CD4-positive, alpha-beta T cell treated with Interleukin-6 at 100 ng/mL for 8 hours (primary cell): ENCODE measurements at places on chromosomes 7 and 10.
A peak's percentile ranks its signal among the peaks of the same experiment; 100 is the strongest.

DNA sequence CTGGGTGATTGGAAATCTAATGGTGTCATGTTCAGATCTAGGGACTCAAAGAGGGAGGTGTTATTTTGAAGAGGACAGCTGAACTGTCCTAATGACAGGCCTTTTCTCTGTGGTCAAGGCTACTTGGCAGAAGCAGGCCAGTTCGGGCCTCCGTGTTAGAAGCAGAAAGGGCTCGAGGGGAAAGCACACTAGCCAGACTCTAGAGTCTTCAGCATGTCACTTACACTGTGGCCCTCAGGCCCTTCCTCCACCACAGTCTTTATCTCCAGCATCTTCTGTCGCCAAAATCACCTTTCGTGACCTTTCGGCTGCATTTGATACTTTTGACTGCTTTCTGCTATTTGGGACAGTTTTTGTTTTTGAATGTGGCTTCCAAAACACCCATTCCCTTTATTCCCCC is 123.3 kb downstream of the CNNM2 start:
- DNase-seq: no peak

DNA sequence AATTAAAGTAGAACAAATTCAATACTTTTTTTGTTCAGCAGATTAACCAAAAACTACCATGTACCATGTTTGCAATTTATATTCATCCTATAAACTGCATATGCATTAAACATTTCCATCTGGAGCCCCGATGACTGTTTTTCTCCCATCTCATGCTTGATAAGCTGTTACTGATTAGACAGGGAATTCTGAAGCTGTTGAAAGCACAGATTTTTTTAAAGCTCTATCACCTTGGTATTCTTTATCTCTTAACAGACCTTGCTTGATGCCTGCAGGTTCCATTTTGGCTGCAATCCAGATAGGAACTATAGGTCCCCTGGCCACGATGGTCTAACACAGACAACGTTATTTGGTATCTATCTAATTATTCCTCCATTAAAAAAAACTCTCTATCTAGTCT is 961.7 kb downstream of the CNTNAP2 start:
- no peak for DNase-seq

GRCh38 chr7:98949336-98950044 is 71.2 kb downstream of the TRRAP start:
- DNase-seq: no peak

DNA sequence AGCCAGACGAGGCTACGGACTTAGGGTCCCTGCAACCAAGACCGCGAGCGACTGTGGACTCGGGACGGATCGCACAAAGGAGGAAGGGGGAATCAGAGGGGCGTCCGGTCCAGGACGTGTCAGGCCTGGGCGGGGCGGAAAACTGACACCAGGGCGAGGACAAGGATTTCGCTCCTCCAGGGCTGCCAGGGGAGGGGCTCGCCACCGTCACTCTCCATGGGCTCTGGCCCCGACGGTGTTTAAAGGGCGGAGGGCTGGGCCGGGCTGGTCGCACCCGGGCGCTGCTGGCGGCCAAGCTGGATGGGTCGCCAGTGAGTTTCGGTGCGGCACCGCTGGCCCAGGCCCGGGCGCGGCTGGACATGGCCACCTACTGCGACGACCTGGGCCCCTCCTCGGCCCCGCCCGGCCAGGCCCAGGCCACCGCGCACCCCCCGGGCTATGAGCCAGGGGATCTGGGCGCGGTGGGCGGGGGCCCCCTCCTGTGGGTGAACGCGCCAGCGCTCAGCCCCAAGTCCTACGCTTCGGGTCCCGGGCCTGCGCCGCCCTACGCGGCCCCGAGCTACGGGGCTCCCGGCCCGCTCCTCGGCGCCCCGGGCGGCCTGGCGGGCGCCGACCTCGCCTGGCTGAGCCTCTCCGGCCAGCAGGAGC is at the start of gene FOXI2:
FOXI2 (plus strand) TSS at position 271 of the 648 bp plus-strand sequence; CDS start at position 360, 89 bp downstream.
- no peak for DNase-seq

- no peak for DNase-seq
These were observed 74.4 kb downstream of the MEST start for GRCh38 chr7:130566168-130566897.

DNA sequence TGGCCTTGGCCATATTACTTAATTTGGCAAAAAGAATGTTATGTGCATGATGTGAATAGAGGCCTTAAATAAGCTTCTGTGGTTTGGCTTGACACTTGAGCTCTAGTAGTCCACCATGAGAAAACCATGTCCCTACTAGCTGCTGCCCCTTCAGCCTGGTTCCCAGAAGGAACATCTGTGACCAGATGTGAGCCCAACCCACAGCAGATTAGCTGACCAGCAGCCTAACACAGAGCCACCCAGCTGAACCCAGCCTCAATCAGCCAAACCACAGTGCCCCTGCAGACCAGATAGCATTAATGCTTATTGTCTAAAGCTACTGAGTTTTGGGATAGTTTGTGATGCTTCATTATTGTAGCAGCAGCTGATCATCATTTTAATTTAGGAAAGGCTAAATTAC is 16.6 kb downstream of the JAZF1 start:
- no peak for DNase-seq

- DNase-seq: no peak
These were observed 125.8 kb downstream of the ANKRD7 start for GRCh38 chr7:118350260-118350659.

DNA sequence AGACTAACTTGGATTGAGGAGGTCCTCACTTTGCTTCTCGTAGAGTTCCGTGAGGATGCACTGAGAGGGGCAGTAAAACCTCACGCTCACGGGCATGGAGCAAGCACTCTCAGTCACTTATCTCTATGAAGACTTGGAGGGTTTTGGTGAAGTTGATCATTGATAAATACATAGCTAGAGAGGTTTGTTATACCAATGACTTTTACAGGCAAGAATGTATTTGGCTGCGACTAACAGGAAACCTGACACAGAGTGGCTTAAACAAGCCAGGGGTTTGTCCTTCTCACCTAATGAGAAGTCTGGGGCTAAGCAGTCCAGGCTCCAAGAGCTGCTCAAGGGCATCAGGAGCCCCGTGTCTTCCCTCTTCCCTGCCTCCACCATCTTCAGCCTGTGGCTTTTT is 6.1 kb downstream of the BICC1 start:
- DNase-seq: no peak

DNA sequence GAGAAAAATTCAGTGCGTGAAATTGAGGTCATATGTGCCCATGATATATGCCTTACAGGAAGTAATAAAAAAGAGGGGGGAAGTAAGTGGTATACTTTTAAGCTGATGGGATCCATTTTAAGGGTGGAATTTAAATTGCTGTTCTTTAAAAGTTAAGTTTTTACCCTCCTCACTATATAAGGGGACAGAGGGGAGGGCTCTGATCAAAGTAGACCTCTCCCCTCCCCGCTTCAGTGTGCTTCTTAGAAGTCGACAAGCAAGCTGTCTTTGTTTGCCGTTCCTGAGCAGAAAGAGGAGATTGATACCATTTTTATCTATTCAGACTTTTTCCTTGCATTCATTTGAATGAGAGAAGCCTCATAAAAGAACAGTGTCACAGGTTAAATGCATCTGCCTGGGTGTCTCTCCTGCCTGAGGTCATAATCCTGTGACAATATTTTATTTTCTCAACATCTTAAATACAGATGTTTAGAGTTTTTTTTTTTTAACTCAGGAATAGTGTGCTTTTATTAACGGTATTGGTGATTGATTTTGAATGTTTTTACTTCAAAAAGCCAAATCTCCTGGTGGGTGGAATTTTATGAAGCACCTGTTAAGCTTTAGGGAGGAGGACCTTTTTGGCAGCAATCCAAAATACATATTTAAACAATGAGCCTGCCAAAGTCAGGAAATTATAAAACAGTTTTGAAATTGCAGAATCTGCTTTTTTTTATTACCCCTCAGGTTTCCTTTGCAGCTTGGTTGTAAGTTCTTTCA is 141.7 kb downstream of the KAT6B start:
- DNase-seq: peak; percentile 2

- peak; percentile 75 for DNase-seq
These were observed 37.8 kb downstream of the DNAJB12 start for GRCh38 chr10:72316748-72317435.

DNA sequence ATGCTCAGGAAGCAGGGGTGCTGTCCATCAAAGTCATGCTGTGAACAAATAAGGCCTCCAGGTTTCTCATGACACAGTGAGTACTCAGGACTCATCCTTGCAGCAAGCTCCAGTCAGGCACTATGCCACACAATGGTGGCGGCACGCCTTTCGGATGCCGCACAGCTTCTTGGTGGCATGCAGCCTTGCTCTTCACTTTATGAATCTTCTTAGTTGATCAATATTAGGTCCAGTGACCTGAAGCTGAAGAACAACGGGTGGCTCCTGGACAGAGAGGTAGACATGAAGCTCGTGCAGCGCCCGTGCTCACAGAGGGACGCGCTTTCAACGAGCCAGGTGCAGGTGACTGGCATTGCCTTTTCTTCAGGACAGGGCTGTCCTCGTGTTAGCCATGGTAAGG is 653.0 kb upstream of the MGMT start:
- DNase-seq: no peak

DNA sequence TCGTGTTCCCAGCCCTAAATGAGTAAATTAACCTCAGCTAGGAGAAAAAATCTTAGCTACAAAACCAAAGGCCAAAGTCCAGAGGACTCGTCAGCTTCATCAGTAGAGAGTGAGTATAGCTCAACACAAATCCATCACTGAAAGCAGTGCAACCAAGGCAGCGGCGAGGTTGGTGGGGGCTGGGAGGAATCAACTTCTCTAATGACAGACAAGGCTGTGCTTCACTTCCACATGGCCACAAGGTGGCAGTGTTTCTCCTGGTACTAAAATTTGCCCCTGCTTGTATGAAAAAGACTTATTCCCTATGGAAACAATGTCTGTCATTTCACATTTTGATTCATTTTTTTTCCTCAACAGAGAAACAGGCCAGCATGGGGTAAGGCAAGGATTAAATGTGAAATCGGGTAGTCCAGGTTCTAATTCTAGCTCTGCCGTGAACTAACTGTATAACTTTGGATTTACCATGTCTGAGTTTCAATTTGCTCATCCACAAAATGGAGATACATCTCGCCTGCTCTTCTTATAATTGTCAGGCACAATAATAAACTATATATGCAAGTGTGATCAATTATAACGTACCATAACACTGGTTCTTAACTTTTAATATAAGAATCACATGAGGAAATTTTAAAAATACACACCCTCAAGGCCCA is 39.3 kb downstream of the FAS start:
- peak; percentile 65 for DNase-seq

DNA sequence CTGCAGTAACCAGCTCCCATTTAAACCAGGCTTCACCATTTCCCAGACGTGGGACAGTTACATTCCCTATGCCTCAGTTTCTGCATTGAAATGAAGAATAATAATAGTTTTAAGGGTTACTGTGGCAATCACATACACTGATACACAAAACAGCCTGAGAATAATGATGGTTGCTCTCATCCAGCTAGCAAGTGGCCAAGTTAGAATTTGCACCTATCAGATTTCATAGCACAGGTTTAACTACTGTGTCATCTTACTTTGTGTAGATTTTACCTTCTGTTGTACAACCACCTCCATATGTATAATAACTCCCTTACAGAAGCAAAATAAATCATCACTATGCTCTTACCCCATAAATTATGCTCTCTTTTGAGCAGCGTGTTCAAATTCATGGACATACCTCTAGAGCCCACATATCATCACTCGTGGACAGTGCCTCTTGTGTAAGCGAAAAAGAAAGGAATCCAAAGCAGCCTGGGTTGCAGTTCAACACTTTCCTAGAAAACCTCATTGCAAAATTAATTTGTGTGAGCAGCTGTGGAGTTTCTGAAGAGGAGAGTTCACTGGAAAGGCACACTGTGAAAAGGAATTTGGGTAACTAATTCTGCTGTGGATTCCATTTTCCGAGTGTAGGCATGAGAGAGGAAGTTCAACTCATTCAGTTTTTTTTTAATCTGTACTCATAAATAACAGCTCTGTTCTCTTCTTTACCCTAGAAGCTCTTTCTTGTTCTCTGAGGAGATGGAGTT is 492.5 kb downstream of the ARL4A start:
- DNase-seq: no peak

GRCh38 chr10:77251297-77252013 is 386.2 kb downstream of the KCNMA1 start:
- DNase-seq: no peak

DNA sequence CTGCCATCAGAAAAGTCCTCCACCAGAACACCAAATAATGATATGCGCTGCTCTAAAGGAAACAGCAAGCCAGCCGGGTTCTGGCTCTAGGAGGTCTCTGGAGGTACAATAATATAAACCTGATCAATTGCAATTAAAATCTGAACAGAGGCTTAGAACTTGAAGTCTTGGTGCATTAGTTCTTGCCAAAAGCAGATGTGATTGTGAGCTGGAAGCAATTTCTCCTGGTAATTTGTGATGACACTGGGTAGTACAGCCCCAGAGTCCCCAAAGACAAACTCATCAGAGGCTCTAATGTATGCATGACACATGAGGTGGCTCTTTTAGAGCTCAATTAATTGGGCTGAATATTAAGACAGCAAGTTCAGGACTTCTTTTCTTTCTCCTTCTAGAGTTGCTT is 3.3 kb downstream of the ETV1 start:
- no peak for DNase-seq

- no peak for DNase-seq
These were observed 5.2 kb upstream of the CFAP69 start for GRCh38 chr7:90239625-90240228.

DNA sequence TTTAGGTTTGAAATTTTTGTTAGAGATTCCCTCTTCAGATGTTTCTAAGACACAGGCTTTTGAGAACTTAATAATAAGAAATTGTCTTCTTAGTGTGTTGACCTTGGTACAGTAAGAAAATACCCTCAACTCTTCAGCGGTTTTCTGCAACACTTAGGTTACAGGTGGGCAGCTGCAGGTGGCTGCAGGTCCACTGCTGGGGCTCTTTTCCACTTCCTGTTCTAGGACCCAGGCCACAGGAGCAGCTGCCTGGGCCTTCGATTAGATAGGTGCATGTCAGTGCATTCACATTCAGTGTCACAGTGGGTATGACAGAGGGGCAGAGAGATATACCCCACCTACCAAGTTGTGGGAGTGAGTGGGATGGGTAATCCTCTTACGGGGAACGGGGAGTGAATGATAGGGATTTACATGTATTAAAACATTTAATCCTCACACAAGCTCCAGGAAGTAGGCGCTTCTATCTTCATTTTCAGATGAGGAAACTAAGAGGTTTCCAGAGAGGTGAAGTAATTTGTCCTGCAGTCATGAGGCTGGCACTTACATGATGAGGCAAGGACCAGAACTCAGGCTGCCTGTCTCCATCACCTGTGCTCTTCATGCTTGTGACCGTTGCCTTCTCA is 20.2 kb upstream of the SUV39H2 start:
- no peak for DNase-seq

DNA sequence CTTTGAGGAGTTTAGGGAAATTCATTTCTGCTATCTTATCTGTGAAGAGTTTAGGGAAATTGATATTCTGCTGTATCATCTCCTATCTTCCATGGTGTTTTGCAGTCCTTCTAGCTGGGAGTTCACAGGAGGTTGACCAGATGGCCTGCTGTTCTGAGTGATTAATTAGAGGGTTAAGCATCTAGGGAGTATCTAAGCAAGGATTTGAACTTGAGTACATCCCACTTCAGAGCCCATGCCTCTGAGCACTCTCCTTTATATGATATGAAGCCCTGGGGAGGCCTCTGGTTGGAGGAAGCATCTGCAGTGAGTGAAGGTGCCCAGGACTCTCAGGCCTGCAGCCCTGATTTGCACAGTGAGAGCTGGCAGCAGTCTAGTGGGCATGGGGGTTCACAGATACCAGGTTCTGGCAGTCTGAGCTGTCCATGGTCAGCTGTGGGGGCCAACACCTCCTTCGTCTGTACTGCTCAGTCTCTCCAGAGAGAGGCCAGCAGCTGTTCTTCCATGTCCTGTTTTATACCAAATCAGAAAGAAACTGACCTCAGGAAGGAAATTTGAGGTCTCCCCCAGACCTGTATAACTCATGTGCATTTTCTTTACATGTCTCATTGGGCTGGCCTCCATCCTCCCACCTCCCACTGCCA is 156.9 kb downstream of the PLCE1 start:
- DNase-seq: no peak
